ENCODE measurements at places on chromosomes 6 and 20.

GRCh38 chr6:152696522-152696921 lies 1.2 kb upstream of the MYCT1 start:
- DNase-seq: no peak

GRCh38 chr20:56440346-56441007 lies 27.9 kb upstream of the RTF2 start:
- DNase-seq: peak; percentile 65

DNA sequence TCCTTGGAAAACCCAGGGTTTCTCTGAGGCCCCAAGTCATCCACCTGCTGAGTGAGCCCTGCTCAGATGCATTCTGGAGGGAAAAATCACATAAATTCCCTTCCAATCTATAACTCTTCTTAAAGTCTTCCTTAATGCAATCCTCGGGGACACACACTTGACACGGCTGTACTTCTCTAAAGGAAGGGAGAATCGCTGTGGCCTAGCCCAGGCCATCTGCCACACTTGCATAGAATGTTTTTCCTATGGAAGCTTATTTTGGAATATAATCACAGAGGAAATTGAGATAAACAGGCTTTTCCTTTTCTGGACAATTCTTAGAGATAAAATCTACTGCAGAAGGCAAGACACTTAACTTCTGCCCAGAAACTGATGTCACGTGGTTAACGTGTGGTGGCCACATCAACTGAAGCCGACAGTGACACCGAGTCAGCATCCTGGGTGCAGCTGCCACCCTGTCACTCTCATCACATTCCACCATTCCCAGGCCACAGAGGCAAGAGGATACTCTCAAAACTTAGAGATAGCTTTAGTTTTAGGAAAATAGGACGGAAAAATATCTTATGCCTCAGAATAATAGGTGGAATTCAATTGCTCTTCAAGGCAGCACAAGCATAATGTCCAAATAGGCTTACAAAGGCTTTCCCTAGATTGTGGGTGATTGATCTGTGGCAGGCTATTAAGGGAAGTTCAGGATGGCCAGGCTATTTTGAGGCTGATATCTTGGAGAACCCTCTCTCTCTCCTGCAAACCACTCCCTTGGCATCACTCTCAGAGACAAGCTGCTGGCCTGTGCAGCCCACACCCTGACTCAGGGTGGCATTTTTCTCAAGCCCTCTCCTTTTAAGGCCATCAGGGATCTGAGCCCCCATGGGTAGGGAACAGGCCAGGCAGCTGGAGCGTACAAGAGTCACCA lies 29.6 kb downstream of the PSMB1 start:
- peak; percentile 52 for DNase-seq

- no peak for DNase-seq
Observed at GRCh38 chr6:112796712-112797111, 449.6 kb downstream of the RFPL4B start.

DNA sequence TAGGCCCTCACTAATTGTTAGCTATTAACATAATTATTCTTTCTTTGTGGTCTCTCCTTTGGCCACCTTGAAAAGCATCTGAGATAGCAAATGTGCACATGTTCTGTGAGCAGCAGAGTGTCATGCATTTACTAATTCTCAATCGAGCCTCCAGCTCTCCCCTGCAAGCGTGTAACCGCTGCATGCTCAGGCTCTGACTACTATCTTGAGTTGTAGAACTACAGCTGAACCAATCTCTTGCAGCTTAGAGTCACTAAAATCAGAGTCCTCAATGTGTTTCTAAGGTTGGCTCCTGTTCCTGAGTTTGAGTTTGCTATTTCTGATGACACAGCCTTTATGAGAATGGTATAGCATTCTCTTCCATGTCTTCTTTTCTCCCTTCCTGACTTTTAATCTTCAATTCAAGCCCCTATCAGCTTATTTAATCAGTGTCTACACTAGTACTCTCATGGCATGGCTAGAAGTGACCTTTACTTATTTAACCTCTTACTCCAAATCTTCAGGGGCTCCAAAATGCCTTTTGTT lies 65.5 kb downstream of the PPP1R3G start:
- no peak for DNase-seq

- DNase-seq: no peak
Observed at GRCh38 chr20:15774926-15775325, 798.3 kb downstream of the KIF16B start.

- DNase-seq: peak; percentile 39
Observed at GRCh38 chr6:24492475-24492874, 2.3 kb upstream of the ALDH5A1 start.

DNA sequence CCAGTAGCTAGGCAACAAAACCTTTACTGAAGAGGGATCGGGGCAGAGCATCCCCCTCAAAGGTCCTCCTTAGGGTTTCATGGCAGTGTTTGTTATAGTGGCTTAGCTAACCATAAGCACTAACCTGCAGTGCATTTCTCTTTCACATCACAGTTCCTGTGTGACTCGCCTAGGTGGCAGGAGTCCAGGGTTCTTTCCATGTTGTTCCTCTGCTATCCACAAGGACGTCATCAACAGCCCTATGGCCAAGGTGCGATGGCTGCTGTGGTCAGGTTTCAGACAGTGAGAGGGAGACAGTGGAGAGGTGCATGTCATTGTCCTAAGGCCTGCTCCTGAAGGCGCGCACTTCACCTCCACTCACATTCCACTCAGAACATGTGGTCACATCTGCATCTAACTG lies 38.8 kb upstream of the FOXA2 start:
- peak; percentile 3 for DNase-seq

DNA sequence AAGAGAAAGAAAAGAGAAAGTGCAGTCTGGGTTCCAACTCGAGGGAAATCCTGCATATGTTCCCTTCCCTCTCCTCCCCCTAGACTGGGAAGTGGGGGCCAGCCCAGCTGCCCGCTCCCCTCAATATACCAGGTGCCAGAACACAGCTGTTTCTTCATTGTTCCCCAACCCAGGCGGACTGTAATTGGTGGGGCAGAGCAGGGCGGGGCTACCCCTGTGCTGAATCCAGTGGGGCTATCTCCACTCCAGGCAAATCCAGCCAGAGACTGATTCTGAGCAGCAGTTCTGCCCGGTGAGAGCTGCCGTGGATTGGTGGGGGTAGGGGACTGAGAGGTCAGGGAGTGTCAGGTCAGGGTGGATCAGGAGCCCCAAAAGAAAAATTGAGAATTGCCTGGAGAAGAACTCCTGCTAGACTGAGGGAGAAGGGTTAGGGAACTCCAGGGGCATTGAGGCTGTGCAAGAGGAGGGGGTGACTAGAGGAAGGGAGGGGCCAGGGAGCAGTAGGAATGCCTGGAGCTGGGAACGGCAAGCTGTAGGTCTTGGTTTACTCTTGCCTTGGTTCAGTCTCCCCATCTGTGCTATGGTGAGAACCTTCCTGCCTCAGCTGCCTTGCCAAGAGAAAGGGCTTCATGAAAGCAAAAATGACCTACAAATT lies at the start of gene MYMX:
MYMX (plus strand) TSS at position 250 of the 655 bp plus-strand sequence. CDS start 546 bp downstream, outside the sequence.
- no peak for DNase-seq

DNA sequence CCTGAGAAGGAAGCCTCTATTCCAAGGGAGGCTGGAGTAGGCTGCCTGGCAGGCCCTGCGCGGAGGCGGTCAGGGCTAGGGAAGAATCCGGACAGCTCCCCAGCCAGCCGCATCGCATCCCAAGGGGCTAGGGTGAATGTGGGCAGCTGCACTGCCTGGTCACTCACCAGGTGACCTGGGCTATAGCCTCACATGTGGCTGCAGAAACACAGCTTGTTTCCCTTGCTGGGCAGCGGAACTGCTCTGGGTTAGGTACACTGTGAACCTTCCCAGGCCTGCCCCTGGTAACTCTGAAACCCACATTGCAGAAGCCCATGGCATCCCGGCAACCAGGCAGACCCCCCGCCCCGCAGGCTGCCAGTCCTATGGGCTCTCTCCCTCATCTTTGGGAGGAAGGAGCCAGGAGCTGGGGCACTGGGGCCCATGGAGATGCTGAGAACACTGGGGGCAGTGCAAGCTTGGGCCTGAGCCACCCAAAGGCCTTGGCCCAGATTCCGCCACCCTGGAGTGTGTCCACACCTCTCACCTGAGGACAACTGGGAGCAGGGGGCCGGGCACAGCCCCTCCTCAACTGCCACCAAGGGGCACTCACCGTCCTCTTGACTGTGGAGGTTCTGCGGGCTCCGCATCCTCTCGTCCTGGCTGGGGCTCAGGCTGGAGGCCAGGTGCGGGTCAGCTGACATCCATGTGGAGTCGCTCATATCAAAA lies 111.0 kb downstream of the NOL4L start:
- no peak for DNase-seq

GRCh38 chr20:56630086-56630493 lies 984 bp downstream of the TFAP2C start:
- DNase-seq: peak; percentile 62

- no peak for DNase-seq
Observed at GRCh38 chr6:152189736-152190135, 382.3 kb downstream of the ESR1 start.

- DNase-seq: no peak
Observed at GRCh38 chr6:159865226-159865920, 25.4 kb upstream of the MAS1 start.

Data from hematopoietic multipotent progenitor cell treated with erythropoietin and hydrocortisone succinate and interleukin-3 and kit ligand, for 4 days (in vitro differentiated cells).